GM23248 (cell line): ENCODE measurements at places on chromosomes 13 and 19.

DNA sequence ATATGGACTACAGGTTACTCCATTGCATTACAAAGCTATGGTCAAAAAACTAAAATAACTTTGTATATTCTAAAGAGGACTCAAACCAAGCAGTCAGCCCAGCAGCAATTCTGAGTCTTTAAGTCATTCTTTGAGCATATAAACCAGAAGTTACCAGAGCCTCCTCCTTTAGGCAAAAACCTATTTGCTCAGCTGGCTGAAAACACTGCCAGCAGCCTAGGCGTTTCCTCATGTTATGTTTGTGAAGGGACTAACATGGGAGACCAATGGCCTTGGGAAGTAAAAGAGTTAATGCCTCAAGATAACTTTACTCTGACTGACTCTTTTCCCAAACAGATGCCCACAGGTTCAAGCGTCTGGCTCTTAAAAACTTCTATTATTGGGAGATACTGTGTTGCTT, 45.3 kb downstream of the ZNF626 start:
- DNase-seq = no peak

DNA sequence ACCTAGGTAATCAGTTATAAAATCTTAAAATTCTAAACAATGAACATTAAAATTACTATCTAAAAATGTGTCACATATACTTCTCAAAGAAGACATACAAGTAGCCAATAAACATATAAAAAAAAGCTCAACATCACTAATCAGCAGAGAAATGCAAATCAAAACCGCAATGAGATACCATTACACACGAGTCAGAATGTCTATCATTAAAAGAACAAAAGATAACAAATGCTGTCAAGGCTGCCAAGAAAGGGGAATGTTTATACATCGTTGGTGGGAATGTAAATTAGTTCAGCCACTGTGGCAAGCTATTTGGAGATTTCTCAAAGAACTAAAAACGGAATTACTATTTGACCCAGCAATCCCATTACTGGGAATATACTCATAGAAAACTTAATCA, 310.3 kb upstream of the EDNRB start:
- DNase-seq = no peak

DNA sequence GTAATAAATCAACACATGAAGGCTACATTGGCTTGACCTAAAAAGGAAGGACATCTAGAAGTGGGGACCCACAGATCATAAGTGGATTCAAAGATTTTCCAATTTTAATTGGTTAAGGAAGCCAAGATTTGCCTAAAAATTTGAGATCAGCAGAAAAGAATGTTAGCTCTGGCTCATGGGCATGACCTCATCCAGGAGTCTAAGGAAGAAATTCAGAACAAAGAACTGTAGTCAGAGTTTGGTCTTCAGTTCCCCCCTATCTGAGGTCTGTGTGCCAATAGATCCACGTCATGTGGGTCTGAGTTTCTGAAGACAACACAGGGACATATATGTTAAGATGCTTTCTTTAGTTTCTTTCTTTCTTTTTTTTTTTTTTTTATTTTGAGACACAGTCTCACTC, 648.8 kb upstream of the SPRY2 start:
- DNase-seq = no peak

- DNase-seq = no peak
Observed at GRCh38 chr13:88552966-88553365, 881.8 kb downstream of the SLITRK5 start.

- peak; percentile 36 for DNase-seq
Observed at GRCh38 chr19:9881720-9882119, 46.6 kb downstream of the PIN1 start.

GRCh38 chr19:17220207-17220758, 5.1 kb downstream of the USE1 start:
- DNase-seq = peak; percentile 92

DNA sequence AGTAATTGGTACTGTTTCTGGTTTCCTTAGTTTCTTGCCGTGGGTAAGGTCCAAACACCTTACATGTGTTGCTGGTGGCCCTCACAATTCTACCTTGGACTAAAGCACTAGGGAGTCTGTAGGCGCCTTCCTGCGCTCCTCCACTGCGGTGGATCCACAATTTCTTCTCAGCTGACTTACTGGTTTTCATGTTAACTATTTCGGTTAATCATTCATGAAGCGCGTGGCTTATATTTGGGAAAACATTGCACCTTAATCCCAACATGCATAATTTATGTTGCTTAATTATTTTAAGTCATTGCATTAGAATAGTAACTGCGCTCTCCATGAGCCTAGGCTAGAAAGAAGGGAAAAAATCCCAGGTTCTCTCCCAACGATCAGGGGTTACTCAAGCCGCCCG, 37.7 kb downstream of the ARHGEF7 start:
- peak; percentile 53 for DNase-seq

DNA sequence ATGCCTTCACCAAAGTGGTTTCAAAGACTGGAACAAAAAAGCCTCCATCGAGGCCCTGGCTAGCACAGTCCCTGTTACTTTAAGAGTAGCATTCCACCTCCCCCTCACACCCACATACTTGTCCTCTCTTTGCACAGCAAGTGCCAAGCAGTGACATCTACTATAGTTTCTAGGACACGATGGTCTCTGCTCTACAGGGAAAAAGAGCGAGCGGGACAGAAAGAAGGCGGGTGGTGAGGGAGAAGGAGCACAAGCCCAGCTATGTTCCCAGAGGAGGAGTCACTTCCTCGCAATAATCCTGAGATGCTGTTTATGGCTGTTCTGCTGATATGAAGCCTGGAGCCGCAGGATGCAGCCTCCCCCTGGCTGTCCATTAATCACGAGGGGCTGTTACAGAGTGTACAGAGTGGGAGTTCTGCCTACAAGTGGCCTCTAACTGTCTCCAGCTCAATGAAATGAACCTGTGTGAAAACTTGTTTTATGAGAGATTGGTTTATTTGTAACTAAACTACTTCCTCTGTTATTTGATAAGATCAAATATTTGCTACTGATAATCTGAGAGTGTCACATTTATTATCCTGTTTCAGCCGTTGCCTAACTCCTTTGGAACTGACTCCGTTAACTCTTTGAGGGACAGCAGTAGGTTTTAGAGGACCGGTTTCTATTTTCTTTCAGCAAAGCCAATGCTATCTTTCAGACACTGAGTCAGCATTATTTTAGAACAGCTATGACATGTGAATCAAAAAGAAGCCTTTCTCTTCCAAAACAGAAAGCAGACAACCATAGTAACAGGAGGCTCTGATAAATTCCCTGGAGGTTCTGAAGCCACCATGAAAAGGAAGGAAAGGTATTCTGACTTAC, 208.0 kb downstream of the SPRY2 start:
- peak; percentile 67 for DNase-seq

GRCh38 chr13:23771956-23772355, 117.2 kb downstream of the MIPEP start:
- peak; percentile 66 for DNase-seq

- DNase-seq = no peak
Observed at GRCh38 chr13:47932950-47933923, 67.8 kb downstream of the SUCLA2 start.

GRCh38 chr13:24745861-24746617, 17.9 kb upstream of the RNF17 start:
- peak; percentile 12 for DNase-seq
